NAMALWA (cell line): ENCODE measurements at places on chromosomes 2 and 18.

GRCh38 chr2:74532222-74532621, 2.5 kb downstream of the HTRA2 start:
- DNase-seq: peak; percentile 71

DNA sequence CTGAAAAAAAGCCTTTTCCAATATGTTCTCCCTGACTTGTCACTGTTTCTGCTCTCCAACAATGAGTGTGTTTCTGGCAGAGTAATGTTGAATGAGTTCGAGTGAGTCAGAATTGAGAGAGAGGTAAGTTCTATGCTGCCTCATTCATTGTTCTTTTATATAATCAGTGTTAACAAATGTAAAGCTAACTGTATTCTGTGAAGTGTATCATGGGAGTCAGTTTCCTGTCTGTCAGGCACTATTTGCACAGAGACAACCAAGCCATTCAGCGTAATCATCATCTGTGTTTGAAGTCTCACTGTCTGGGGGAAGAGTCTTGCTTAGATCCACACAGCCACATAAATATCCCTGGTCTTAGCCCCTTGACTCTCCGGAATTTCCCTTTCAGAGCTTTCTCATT, 22.0 kb upstream of the UPP2 start:
- DNase-seq: no peak

GRCh38 chr2:66235428-66235827, 199.5 kb upstream of the MEIS1 start:
- DNase-seq: no peak

DNA sequence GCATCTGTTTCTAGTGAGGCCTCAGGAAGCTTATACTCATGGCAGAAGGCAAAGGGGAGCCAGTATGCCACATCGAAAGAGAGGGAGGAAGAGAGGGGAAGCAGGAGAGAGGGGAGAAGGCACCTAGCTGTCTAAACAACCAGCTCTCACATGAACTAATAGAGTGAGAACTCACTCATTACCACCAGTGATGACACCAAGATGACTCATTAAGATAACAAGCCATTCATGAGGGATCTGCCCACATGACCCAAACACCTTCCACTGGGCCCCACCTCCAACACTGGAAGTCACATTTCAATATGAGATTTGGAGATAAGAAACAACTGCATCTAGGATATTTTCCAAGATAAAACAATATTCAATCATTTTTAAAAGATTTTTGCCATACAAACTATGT, 753.9 kb upstream of the ZEB2 start:
- no peak for DNase-seq

GRCh38 chr2:210768329-210768910, 212.0 kb downstream of the CPS1 start:
- no peak for DNase-seq

DNA sequence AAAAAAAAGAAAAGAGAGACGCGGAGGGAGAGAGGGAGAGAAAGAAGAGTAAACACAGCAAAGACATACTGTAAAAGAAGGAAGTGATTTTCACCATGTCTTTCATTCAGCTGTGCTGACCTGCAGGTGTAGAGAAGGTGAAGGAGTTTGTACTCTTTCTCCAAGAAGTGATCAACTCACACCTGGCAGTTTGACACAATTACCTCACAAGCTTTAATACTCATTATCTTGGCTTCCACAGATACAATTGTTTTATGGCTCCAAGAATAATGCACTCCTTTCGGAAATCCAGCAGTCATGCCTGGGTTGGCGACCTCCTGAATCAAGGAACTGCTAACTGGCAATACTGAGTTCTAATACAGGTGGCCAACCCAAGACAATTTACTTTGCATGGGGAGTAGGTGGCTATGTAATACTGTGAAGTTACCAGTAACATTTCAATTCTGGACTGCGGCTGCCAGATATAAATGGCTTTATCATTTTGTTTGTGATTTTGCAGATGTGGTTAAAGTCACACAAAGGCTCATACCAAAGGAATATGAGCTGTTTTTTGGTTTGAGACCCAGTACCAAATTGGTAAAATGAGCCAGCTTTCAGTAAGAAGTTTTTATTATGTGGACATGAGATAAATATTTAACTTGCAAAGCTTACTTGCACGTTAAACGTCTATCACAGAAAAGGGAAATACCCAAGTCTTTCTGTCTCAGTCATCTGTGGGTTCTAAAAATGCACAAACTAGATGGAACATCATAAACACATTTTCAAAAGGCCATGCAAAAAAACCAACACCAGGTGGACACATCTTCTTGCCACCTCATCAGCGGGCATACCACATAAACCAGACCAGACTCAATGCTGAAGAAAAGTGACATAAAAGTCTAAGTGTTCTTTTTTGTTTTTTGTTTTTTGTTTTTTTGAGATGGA, 69.3 kb downstream of the NCKAP5 start:
- DNase-seq: no peak

DNA sequence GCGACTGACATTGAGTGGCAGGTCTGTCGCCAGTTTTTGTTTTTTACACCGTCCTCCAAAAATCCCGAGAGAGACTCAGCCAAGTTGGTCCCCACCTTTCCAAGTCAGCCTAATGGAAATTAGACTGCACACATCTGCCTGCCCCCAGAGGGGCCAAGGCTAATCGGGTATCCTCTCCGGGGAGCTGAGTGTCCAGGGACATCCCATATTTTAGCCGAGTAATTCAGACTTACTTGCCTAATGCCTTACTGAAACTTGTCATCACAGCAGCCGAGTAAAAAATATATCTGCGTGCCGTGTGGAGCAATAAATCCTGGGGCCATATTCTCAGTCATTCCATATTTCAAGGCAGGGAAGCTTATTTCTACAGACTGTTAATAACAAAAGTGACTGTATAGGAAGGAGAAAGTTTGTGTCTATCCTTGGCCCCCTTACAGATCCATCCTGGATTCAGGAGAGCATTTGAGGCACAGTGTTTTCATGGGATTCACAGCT, 38.9 kb upstream of the NRP2 start:
- DNase-seq: no peak

- DNase-seq: no peak
Observed at GRCh38 chr2:229445019-229445418, 173.9 kb upstream of the PID1 start.

- no peak for DNase-seq
Observed at GRCh38 chr18:34918856-34919255, 122.4 kb upstream of the MAPRE2 start.

- DNase-seq: peak; percentile 76
Observed at GRCh38 chr2:96407041-96407918, 71.7 kb downstream of the NCAPH start.

DNA sequence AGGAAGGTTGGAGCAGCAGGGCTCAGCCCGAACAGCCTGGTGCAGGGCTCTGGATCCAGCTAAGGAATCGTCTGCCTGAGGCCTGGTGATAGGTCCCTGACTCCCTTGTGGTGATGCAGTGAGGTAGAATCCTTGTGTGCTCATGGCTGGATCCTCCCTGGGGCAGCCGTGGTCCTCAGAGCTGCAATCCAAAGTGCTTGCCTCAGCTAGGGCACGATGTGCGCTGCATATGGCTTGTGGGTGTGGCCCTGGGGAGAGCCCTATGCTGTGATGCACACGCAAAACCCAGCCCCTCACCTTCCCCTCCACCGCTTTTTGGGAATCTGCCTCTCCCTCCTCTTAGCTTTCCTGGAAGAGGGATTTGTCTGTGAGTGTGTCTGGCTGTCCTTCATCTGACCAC, 142.2 kb downstream of the DYSF start:
- DNase-seq: no peak

DNA sequence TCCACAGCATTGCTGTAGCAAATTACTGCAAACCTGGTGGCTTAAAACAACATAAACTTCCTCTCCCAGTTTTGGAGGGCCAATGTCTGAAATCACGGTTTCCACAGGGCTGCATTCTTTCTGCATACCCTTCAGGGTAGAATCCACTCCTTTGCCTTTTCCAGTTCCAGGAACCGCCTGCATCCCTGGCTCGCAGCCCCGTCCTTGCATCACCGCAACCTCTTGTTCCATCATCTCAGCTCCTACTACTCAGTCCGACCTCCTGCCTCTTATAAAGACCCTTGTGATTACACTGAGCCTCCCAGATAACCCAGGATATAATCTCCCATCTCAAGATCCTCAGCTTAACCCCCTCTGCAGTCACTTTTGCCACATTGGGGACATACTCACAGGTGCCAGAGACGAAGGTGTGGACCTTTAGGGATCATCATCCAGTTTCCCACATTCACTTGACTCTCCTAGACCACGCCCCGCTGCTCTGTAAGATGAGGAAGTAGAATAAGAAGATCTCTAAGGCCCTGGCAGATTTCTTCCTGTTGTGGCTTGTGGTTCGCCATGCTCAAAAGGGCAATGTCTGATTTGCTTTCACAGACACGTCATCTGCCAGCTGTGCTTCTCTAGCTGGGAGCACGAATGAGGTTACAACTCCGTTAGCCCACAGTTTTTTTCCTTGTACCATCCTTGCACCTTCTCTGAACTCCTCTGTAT, 103.6 kb upstream of the AGAP1 start:
- peak; percentile 54 for DNase-seq

DNA sequence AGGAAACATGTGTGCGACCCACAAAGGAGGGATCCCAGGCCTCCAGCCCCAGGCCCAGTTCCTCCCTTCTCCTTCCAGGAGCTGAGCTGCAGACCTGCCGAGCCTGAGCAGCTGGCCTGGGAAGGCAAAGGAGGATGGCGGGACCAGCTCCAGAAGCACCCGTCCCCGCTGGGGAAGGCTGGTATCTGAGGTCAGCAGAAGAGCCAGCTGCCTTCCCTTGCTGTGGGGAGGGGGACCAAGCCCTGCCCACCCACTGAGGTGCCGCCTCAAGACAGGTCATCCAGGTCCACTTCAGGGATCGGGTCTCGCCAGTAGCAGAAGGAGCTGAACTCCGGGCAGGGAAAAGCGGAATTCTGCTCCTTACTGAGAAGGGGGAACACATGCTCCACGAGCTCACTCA, 73.2 kb downstream of the EMILIN2 start:
- DNase-seq: no peak

- DNase-seq: no peak
Observed at GRCh38 chr2:199118673-199119112, 339.0 kb downstream of the SATB2 start.

DNA sequence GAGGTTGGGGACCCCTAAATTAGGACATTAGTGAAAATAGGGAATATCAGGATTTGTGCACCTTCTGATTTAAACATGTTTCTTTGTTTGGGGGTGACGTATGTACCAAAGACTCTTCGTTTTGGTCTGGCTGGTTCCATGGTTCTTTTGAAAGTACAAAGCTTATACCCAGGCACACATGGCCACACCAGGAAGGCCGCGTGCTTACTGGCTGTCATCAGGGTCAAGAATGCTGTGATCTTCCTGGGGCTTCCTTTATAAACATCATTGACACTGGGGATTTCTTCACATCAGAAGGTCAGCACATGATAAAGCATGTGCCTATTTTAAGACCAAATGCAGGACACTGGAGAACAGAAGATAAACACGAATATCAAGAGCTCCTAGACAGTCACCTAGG, 230.6 kb upstream of the ID2 start:
- DNase-seq: no peak

- DNase-seq: no peak
Observed at GRCh38 chr2:27070653-27071276, 689 bp downstream of the OST4 start.

- DNase-seq: no peak
Observed at GRCh38 chr2:9744256-9745004, 98.8 kb upstream of the TAF1B start.

- no peak for DNase-seq
Observed at GRCh38 chr2:18133310-18133709, 254.8 kb downstream of the KCNS3 start.

DNA sequence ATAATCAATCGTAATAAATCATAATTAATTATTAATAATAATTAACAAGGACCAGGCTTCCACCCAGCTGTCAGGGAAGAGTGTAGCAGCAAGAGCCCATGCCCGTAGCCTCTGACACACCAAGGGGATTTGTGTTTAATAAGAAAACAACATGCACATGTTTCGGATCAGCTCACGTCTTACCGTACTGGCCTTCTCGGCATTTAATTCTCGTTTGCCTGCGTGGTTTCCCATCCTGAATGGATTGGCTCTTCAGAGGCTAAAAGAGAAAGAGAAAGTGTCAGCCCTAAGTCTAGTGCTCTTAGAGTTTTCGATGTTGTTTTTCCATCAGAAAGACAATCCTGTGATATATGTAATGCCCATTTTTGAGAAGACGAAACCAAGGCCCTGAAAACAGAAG, 27.6 kb downstream of the MBP start:
- DNase-seq: no peak

DNA sequence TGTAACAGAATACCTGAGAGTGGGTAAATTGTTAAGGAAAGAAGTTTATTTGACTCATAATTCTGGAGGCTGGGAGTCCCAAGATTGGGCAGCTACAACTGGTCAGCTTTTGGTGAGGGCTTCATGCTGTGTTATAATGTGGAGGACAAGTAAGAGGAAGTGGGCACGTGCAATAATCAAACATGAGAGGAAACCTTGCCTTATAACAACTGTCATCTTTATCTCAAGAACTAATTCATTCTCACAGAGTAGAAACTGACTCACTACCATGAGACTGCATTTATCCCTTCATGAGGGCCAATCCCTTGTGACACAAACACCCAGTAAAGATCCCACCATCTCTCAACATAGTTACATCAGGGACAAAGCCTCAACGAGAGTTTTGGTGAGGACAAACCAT, 318.1 kb upstream of the NT5C1B start:
- no peak for DNase-seq

DNA sequence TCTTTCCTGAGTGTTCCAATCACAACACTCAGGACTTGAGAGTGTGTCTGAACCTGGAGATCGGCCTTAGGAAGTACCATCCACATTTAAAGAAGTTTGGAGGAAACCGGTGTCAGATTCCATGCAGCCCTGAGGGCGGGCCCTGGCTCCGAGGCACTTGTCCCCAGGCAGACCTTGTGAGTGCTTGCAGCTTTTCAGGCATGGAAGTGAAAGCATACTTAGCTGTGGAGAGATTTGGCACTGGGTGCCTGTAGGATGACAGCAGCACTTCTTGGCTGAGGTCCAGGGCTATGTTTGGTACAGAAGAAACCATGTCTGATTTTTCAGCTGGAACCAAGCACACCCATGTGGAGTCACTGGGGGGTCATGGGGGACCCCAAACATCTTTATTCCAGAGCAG, 230.8 kb downstream of the SEPTIN10 start:
- DNase-seq: no peak

DNA sequence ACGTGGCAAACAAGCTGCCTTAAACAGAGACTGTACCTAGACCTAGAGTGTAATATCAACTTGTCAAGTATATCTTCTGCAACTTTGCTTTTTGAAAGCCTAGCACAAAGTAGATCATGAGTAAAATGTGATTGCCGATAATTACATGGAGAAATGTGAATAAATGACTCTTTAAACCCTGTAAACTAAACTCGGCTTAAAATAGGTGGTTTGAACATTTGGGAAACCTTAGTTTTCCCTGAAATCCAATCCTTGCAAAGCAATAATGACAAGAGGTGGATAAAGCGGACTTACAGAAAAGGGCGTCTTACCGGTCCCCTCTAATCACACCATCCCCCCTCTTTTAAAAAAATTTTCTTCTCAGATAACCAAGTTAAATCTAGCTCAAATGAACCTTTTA, 549 bp upstream of the PSMD14 start:
- peak; percentile 31 for DNase-seq

- DNase-seq: no peak
Observed at GRCh38 chr2:18426174-18426573, 134.3 kb downstream of the RDH14 start.

GRCh38 chr2:235511187-235511661, 17.4 kb downstream of the AGAP1 start:
- no peak for DNase-seq
